ENCODE measurements at places on chromosomes 16 and 17. TPM values are rescaled to one million over a fixed set of nuclear protein-coding genes. Genes with fewer than 3 reads are reported as not detected.

- DNase-seq: no peak
These were observed 6.3 kb downstream of the FOXF1 start for GRCh38 chr16:86516623-86517003.

The PAQR4 gene
- total RNA-seq: 30.7 TPM

DNA sequence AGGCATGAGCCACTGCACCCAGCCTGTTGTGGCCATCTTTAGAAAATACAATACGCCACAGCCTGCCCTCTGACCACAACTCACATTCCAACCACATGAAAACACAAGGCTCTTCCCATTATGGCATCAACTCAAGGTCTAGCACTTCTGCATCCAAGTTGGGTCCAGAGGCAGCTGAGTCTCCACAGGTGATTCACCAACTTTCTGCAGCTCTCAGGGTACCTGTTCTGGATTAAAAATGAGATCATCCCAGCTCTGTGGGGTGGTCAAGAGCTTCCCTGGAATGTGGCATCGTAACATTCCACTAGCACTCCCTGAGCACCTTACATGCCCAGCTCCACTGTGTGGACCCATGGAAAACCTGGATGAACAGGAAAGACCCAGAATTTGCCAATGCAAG is 9.9 kb upstream of the GUCY2D start:
- DNase-seq: no peak

DNA sequence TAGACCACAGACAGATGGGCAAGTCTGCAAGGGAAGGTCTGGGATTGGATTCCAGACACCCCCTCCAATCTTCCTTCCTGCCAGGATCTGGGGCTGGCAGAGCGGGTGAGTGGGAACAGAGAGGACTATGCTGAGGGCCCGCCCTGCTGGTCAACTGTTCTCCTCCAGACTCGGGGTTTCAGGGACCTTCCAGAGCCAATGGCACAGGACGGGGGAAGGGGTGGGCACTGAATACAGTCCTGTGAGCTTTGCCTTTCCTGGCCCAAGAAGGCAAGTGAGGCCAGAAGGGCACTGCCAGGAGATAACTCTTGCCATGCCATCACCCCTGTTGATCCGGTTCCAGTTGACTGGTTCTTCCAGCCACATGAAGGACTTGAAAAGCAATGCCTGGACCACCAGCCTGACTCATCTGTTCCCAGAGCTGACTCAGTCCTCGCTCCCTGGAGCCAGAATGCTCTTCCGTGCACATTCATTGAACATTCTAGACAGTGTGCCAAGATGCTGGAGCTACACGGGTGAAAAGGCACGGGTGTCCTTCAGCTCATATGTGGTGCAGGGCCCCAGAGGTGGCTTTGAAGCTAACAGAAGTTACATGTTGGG is 533 bp upstream of the MEFV start:
- DNase-seq: no peak

DNA sequence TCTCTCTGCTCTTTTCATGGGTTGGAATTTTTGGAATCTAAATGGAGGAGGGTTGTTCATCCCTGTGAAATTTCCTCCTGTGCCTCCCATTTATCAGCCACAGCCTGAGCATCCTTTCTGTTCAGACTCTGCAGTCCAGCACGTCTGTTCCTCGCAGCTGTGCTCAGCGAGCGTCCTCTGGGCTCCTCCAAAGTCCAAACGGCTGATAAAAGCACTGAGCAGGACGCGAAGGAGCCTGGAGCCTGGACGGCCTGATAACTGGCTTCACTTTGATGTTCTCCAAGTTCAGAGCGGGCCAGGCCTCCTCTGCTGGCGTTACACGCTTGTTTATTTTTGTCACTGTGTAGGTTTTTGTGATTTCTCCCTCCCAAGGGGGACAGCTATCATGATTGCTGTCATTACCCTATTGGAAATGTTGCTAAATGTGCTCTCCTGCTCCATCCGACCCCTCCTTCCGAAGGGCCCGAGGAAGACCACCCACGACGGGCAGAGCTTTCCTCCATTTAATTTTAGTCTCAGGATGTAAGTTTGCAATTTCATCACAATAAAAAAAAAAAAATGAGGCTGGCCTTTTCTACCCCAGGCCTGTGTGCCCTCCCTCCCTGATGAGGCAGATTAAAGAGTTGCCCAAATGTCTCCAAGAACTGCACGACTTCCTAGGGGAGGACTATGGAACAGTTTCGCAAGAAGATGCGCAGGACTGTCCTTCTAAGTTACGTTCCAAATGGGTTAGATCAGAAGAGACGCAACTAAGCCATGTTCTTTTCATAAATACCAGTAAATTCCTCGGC is 290.5 kb upstream of the FOXF1 start:
- DNase-seq: no peak

DNA sequence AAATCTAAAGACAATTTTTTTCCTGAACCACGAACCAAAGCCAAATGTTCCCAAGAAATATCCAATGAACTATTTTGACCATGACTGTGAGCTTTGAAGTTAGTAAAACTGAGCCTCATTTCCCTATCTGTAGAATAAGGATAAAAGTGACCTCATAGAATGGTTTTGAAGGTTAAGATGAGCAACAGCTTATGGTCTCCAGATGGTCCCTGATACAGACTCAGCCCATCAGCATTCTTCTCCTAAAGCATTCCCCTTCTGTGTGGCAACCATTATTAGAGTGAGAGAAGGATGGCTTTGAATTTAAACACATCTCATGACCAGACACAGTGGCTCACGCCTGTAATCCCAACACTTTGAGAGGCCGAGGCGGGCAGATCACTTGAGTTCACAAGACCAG is 70.1 kb downstream of the COPRS start:
- DNase-seq: no peak

DNA sequence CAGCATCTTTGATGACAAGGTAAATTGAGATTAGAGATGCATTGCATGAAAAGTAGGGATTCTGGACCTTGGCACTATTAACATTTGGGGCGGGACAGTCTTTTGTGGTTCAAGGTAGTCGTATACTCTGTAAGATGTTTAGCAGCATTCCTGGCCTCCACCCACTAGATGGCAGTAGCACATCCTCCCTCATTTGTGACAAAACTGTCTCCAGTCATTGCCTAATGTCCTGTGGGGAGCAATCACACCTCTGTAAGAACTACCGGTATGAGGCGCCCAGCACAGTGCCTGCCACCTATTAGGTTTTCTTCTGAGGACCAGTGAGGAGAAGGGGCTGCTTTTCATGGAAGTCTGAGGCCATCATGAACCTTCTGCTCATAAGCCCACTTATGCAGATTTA is 180.8 kb downstream of the RBFOX1 start:
- no peak for DNase-seq

The PIK3R5 gene
- total RNA-seq: 50.8 TPM

DNA sequence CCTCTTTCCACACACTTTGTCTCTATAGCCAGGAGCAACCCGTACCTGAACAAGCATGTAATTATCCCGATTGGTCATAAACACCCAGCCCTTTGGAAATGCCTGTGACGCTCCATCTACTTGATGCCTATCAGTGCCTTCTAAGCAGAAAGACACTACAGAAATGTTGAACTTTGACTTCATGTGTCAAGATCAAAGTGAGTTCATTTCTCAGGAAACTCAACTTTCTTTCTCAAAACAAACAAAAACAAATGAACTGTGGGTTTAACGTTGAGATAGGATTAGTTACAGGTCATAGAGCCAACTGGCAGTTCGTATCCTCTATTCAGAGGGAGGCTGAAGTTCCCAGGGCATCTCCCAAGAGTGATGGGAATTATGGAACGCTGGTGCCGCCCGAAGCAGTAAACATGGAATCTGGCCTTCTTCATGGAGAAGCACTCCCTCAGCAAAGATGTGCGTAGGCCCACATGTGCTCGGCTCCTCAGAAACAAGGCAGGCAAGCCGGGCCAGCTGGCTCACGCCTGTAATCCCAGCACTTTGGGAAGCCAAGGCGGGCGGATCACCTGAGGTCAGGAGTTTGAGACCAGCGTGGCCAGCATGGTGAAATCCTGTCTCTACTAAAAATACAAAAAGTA is 9.5 kb downstream of the SLC6A4 start:
- no peak for DNase-seq

The RFNG gene
- 19.6 TPM for total RNA-seq

DNA sequence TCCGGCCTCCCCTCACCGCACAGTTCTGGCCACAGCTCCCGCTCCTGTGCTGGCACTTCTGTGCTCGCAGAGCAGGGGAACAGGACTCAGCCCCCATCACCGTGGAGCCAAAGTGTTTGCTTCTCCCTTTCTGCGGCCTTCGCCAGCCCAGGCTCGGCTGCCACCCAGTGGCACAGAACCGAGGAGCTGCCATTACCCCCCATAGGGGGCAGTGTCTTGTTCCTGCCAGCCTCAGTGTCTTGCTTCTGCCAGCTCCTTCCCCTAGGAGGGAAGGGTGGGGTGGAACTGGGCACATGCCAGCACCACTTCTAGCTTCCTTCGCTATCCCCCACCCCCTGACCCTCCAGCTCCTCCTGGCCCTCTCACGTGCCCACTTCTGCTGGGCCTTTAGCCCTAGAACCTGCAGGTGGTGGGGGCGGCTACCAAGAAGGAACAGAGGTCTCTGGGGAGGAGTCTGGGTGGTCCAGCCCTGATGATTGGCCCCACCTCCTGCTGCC is 645 bp upstream of the ELMO3 start:
- no peak for DNase-seq

DNA sequence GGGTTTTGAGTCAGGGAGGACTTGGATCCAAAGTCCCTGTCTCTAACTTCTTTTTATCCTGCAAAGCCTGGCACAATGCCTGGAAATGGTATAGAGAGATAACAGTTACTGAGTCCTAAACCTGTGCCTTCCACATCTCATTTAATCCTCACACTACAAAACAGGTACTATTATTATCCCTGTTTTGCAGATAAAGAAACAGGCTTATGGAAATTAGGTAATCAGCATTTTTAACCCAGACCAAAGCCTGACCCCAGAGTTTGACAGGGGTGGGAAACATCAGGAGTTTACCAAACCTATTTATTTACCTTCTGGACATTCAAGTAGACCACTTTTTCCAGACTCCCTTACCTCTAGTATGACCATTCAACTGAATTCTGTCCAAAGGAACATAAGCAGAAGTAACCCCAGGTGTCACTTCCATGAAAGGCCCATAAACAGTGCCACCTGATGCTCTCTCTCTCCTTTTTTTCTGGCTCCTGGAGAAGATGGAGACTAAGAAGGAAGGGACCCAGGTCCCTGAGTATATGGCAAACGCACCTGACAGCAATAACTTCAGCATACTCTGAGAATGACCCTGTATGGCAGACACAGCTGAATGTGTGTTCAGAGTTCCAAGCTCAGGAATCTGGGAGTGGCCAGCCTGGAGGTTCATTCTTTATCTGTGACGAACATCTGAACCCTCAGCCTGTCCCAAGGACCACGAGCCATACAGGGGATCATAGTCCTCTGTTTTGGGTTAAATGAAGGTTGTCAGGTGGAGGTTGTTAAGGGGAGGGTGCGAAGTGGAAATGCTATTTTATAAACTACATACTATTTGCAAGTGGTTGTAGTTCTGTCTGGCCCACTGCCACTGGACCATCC is 62.7 kb downstream of the HLF start:
- no peak for DNase-seq

The RHBDL3 gene
- total RNA-seq: 0.05 TPM

The ZNF821 gene
- total RNA-seq: 7.9 TPM

DNA sequence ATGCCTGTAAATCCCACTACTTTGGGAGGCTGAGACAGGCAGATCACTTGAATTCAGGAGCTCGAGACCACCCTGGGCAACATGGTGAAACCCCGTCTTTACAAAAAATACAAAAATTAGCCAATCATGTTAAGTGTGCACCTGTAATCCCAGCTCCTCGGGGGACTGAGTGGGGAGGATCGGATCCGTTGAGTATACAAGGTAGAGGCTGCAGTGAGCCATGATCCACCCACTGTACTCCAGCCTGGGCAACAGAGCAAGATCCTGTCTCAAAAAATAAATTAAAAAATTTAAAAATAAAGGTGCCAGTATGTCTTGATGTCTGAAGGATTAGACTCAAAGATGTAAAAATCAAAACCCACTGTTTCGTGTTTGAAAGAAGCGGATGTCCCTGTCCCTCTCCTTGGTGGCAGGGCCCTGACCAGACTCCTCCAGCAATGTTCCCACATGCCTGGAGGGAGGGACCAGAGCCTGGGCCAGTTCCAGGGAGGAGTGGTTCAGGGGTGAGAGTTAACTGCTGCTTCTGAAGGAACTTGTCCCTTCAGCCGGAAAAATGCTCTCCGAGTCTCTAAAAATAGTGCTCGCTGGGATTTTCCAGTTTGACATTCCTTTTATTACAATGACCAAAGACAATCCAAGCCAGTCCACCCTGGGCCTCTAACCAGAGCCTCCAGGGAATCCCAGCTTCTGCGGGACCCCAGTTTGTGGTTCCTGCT is 9.4 kb upstream of the CMTM4 start:
- DNase-seq: no peak

DNA sequence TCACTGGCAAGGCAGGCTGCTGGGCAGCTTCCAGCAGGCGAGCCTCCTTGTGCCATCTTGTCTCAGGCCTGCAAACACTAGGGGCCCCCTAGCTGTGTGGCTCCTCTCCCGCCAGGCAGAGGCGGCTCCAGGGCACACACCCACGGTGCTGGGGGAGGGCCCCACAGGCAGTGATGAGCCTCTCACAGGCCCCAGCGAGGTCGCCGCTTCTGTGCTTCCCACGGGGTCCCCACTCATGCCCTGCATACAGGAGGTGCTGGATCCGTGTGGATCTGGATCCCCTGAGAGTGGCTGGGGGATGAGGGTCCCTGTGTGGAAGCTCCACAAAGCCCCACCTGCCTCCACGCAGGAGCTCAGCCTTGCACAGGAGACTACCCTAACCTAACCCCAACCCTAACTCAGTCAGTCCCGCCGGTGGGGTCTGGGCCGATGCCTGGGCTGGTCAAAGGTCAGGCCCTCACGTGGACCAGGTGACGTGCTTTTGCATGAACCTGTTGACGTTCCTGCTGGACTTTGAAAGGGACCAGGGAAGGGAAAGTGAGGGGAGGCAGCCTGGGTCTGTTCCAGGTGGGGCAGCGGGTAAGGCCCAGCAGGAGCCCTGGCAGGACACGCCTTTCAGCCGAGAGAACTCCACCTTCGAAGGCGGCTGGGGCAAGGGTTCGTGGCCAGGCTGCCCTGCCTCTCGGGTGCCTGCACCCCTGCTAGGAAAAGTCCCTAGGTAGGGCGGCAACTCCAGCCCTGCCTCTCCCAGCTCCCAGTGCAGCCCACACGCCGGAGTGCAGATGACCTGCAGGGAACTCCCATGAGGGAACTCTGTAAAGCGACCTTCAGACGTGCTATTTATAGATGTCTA is 5.2 kb downstream of the SECTM1 start:
- DNase-seq: no peak

The ZPBP2 gene
- 0.67 TPM for total RNA-seq

GRCh38 chr17:37888881-37889280 is 35.3 kb upstream of the TBC1D3K start:
- no peak for DNase-seq

- no peak for DNase-seq
These were observed 15.8 kb upstream of the GHDC start for GRCh38 chr17:42210046-42210445.

The CCL2 gene
- not detected for total RNA-seq

The HID1 gene
- total RNA-seq: 0.77 TPM

The CMIP gene
- total RNA-seq: 41.7 TPM

The CBFB gene
- 83.4 TPM for total RNA-seq

Measured in GM12878 (cell line).